Right kidney (tissue), 9 donors: ENCODE measurements at places on chromosomes 1 and 21.

- DNase-seq: no peak
Measured at GRCh38 chr1:9193233-9193625, 41.3 kb upstream of the H6PD start.

DNA sequence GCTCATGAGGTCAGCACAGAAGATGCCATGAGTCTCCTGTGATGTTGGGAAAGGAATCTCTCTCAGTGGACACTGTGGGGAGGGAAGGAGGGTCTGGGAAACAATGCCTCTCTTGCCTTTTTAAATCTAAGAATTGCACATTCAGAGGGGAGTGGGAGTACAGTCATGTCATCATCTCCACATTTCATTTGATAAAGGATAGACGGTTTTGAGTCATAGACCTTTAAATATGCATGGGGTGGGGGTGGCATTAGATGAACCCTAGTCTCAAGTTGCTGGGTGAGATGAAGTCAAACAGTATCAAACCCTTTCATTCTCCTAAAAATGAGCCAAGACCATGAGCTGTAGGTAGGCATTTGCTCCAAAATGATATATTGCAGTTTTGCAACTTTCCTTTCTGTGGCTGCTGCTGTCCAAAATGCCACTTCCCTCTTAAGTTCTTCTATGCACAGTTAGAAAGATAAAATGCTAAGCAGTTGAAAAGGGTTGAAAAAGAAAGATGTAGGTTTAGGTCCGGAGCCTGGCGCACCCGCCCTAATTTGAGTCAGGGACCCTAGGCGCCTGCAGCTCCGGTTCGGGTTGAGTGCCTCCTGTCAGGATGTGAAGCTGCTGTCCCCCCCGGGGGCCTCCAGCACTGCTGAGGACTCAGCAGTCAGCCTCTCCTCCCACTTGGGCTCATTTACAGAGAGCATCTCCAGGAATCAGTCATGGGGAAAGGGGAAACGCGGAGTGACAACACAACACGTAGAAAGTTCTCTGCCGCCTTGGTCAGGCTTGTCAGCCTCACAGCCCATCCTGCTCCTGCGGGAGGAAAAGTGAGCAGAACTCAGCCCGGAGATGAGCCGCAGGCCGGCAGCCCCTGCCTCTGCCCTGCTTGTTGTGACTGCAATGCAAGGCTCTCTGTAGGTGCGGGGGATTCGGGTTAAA, 479.3 kb upstream of the RUNX1 start:
- DNase-seq: peak; percentile 36

- no peak for DNase-seq
Measured at GRCh38 chr1:3317456-3317855, 137.0 kb upstream of the ARHGEF16 start.

DNA sequence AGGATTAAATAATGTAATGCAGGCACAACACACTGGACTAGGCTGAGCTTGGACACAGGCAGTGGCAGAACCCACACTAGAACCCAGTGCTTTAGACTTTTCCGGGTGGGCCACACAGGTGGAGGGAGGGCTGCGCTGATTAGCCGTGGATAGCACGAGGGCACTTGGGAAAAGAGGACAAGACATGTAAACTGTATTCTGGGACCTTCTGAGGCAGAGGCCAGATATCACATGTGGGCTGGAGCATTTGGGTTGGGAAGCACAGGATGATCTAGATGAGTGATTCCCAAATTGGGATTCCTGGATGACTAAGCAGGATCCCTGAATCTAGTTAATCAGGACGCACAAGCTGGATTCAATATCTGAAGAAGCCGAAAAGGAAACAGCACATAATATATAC, 20.3 kb upstream of the A3GALT2 start:
- no peak for DNase-seq

- DNase-seq: no peak
Measured at GRCh38 chr21:42476388-42477331, 19.4 kb downstream of the RSPH1 start.

- DNase-seq: no peak
Measured at GRCh38 chr1:9902060-9902452, 8.0 kb downstream of the CTNNBIP1 start.

GRCh38 chr1:27931184-27931583, 3.6 kb upstream of the SMPDL3B start:
- no peak for DNase-seq

DNA sequence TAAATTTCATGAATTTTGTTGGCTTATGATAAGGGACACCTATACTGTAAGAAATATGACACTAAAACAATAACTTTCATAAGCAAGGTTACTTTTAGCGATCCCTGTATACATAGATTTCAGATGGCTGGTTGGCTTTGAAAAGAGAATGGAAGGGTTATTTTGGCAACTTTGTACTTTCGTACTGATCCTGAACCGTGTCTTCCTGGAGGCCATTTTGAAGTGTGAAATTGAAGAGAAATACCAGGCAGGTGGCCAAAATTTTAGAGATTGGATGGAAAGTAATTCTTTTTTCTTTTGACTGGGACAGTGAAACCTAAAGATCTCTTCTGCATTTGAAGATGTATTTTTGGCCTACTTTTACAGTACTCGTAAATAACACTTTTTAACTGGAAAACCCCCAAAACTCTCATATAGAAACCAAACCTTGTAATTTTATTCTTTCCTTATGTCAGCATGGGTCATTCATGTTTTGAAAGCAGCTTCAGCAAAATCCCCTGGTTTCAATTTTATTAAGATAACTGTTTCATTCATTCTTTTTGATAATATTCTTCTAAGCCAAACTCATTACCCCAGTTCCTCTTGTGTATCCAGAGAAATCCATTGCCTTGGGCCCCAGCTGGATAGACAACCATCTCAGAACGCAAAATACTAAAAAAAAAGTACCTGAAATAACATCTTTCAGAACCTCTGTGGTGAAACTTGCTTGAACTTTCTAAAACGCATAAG, 38.4 kb upstream of the ZNF281 start:
- no peak for DNase-seq

GRCh38 chr1:168636642-168637111, 60.3 kb downstream of the XCL1 start:
- no peak for DNase-seq

DNA sequence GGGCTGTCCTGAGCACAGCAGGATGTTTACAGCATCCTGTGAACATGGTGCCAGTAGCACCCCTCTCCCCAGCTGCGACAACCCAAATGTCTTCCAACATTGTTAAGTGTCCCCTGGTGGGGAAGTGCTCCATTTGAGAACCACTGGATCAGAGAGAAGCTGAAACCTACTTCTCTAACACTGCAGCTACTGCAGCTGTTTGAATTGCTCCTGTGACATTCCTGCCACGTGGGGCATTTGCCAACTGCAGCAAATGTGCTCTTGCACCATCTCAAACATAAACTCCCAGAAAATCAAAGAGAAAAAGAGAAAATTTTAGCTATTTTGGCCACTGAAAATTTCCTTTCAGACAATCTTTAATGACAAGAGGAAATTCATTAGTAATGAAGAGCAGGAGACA, 11.0 kb downstream of the SLC2A5 start:
- DNase-seq: no peak

GRCh38 chr21:36384885-36385232, 333 bp upstream of the CHAF1B start:
- no peak for DNase-seq

GRCh38 chr1:25644962-25645361, 28.4 kb downstream of the MAN1C1 start:
- no peak for DNase-seq

DNA sequence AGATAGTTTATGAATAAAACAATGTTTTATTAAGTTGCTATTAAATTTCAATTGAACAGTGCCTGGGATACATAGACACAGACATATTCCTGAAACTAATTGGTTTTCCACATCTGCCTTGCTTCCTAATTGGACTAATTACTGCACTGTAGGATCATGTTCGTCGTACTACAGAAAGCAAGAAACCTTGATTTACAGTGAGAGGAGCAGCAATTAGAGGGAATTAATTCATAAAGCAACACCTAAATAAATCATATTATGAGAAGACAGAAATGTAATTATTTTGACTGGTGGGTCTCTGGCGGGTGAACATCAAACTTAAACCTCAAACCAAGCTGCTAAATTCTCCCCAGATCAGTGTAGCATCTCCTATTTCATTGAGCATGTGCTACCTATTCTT, 124.6 kb upstream of the CAMK1G start:
- no peak for DNase-seq

GRCh38 chr1:94406446-94406845, 11.7 kb upstream of the ABCD3 start:
- no peak for DNase-seq

DNA sequence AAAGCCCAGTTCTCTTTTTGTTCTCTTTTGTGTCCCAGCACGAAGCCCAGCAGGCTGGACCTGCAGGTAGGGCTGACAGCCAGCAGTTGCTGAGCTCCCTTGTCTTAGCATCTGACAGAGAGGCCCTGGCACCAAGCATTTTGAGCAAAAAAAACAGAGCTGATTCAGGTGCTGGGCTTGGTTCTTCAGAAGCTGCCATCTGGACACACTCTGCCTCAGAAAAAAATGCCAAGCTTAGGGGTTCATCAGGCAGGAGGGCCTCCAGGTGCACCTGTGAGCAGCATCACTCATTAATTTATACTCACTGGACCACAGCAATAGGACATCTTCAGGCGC, 167.1 kb upstream of the PLD5 start:
- no peak for DNase-seq

DNA sequence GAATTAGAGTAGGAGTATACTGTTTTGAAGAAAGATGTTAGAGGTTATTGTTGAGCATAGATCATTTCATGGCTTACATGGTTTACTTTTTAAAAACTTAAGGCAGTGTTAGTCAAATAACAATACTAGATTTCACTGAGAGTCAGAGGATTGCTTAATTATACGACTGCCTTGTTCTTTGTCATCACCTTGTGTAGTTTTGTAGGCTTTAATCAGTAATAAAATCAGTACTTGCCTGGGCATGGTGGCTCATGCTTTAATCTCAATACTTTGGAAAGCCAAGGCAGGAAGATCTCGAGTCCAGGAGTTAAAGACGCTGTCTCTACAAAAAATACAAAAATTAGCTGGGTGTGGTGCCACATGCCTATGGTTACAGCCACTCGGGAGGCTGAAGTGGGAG, 41.3 kb upstream of the GPR52 start:
- DNase-seq: no peak
